Activated naive CD4-positive, alpha-beta T cell treated with Interleukin-2 at 50 U/mL for 16 hours (primary cell): ENCODE measurements at places on chromosomes 2 and 18.

GRCh38 chr2:217393585-217394032 is 533.7 kb upstream of the TNP1 start:
- DNase-seq, result no peak

DNA sequence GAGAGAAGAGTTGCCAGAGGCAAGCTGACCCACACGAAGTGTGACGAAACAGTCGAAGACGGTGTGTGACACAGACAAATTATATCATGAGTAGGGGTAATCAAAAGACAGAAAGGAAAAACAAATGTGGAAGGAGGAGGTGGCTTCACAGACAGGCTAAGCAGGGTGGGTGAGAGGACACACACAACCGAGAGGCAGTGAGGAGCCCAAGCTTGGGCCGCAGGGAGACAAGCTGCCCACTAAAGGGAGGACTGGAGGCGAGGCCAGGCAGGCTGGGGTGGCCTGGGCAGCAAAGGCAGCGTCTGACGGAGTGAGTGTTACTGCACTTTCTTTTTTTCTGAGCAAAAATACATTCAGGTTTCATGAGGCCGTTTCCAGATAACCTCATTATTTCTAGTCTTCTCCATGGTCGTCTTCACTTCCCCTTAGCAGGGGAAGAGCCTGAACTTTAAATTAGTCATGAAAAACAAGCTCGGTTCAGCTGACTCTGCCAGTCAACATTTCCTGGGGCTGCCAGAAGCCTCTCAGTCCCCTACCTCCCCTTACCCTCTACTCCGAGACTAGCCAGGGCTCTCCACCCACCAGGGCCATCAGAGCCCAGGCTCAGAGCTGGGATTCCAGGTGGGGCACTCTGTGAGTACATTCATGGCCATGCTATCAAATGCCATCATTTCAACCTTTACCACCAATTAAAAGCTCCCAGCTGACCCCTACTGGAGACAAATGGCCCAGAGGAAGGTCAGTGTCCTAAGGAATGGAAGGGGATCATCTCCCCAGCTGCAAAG is 13.8 kb upstream of the ZFP36L2 start:
- no peak for DNase-seq

- DNase-seq, result no peak
Measured at GRCh38 chr2:1350111-1350510, 63.2 kb upstream of the TPO start.

GRCh38 chr2:191176801-191177438 is 26.1 kb upstream of the STAT4 start:
- no peak for DNase-seq

GRCh38 chr2:101533561-101534148 is 58.7 kb upstream of the RFX8 start:
- no peak for DNase-seq

- no peak for DNase-seq
Measured at GRCh38 chr2:211957799-211958198, 580.8 kb downstream of the ERBB4 start.

GRCh38 chr2:80670763-80671162 is 366.2 kb upstream of the LRRTM1 start:
- DNase-seq, result no peak

DNA sequence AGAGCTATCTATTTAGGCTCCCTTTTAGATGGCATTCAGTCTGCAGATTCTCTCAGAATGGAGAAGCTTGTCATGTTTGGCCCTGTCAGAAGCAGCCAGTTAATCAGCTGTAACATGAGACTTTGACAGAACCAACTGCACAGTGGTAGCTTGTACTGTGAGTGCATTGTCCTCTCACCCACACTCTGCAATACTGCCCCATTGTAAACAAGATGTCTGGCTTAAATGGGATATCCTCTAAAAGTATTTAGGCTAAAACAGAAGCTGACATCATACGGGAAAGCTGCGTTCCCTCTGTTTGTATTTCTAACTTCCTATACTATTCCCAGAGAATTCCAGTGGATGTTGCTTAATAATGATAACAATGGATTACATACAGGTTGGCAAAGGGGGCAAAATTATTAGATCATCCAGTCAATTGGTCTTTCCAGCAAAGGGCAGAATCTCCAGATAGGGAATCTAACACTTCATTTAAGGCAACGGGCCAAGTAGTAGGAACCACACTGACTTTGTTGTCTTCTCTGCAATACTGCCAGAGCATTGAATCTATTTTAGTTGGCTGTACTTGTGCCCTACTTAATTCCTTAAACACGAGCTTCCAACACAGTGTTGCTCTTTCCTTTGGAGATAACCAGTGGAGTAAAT is 15.4 kb upstream of the STAT4 start:
- no peak for DNase-seq

DNA sequence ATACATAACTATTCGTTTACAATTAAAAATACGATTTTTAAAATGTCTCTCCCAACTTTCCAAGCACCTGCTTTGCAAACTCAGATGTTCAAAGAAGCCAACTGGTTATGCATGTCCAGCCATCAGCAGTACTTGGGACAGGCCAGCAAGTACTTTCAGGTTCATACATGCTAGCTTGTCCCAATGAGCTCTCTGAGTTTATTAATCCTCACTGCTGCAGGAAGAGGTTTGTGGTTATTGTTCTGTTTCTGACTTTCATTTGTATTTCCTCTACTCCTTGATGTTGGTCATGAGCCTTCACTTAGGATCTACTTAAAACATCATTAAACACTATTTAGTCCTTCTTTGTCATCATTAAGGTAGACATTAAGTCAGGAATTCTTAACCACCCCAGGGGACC is 374.1 kb downstream of the LRATD1 start:
- no peak for DNase-seq

- no peak for DNase-seq
Measured at GRCh38 chr18:25166113-25166512, 185.9 kb downstream of the ZNF521 start.

GRCh38 chr2:28348921-28349320 is 43.7 kb upstream of the FOSL2 start:
- DNase-seq, result no peak

GRCh38 chr2:232310121-232310520 is 68.4 kb upstream of the ALPP start:
- peak; percentile 28 for DNase-seq

DNA sequence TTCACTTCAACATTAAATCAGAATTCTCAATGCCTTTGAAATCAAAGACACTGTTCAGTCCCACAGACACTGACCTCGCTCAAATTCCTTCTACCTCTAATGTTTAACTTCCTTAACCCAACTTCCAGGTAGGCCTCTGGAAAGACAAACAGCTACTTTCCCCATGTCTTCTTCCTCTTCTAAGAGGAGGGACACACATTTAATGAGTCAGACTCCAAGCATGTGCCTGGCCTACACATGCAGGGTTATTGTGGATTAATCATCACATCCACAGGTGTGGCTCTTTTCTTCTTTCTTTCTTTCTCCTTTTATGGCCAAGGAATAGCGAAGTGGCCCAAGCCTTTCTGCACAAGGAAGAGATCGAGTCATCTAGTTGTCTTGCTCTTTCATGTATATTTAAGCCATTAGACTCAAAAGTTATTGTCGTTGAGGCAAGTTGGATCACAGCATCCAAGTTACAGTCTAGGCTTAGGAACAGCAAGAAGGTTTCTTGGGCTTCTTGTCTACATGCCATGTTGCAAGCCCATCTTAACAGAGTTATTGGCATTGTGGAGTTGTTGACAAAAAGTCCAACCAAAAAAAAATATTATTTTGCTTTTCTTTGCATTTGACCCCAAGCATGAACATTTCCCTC is 387.8 kb downstream of the IRS1 start:
- no peak for DNase-seq

- DNase-seq, result no peak
Measured at GRCh38 chr2:240411261-240412160, 24.0 kb upstream of the GPC1 start.

GRCh38 chr18:79195716-79196683 is 126.8 kb downstream of the ATP9B start:
- DNase-seq, result no peak

DNA sequence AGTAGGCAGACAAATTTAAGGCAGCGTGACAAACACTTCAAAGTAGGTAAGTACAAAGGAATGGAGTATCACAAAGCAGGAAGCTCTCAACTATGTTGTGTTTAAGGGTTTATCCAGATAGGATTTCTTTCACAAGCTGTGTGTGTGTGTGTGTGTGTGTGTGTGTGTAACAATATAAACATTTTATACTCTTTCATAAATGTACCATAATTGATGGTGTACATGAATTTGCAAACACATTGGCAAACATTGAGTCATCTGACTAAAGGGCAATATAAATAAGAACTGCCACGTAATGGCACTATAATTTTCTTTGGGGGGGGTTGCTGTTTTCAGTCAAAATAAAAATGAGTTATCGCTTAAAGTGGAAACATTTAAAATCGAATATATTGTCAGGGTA is 1004.4 kb upstream of the DDX18 start:
- no peak for DNase-seq
